ENCODE measurements at places on chromosomes 6 and 20.
A peak's percentile ranks its signal among the peaks of the same experiment; 100 is the strongest.

DNA sequence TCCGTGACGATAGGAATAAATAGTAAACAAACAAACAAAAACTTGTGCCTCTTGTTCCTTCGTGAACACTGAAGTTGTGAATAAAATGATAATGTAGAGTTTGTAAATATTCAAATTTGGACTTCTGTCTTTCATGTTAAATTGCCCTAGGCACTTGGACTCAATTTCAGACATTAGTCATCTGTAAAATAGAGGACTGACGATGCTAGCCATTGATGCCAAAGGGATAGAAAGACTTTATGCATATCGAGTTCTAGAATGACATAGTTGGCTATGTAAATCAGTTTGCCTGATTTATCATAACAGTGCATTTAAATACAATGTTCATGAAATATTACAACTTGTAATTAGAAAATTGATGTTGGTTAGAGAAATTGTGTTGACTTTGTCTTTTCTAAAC lies 45.9 kb upstream of the FLRT3 start:
- no peak for DNase-seq

GRCh38 chr6:26003102-26003694 lies 40.6 kb downstream of the TRIM38 start:
- peak; percentile 76 for DNase-seq

- DNase-seq = peak; percentile 41
Measured at GRCh38 chr6:89826029-89826528, 3.6 kb upstream of the CASP8AP2 start.

DNA sequence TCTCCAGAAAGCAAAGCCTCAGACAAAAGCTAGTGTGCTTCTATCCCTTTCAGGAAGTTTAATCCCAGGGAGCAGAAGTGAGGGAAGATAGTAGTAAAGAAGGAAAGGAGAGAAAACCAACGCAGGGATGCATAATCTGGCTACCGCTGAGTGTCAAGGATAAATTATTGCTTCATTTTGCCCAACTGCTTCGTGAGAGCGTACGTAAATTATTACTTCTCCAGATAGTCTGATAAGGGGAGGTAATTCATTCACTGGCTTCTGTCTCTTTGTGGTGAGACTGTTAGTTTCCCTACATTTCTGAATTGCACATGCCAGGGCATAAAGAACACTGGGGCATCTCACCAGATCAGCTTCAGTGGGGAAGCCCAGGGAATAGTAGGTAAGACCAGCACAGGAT lies 539.7 kb downstream of the PHF3 start:
- DNase-seq = no peak

Data from lung (tissue), 17 donors.